RWPE1 (cell line): ENCODE measurements at places on chromosomes 16 and 17.

DNA sequence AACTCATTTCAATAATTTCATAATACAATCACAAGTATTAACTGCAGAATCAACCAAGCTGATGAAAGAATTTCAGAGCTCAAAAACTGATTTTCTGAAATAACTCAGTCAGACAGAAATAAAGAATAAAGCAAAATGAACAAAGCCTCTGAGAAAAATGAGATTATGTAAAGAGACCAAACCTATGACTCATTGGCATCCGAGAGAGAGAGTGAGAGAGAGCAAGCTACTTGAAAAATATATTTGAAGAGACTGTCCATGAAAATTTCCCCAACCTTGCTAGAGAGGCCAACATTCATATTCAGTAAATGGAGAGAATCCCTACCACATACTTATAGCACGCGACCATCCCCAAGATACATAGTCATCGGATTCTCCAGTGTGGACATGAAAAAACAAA, 1376.4 kb downstream of the CDH11 start:
- DNase-seq = no peak

DNA sequence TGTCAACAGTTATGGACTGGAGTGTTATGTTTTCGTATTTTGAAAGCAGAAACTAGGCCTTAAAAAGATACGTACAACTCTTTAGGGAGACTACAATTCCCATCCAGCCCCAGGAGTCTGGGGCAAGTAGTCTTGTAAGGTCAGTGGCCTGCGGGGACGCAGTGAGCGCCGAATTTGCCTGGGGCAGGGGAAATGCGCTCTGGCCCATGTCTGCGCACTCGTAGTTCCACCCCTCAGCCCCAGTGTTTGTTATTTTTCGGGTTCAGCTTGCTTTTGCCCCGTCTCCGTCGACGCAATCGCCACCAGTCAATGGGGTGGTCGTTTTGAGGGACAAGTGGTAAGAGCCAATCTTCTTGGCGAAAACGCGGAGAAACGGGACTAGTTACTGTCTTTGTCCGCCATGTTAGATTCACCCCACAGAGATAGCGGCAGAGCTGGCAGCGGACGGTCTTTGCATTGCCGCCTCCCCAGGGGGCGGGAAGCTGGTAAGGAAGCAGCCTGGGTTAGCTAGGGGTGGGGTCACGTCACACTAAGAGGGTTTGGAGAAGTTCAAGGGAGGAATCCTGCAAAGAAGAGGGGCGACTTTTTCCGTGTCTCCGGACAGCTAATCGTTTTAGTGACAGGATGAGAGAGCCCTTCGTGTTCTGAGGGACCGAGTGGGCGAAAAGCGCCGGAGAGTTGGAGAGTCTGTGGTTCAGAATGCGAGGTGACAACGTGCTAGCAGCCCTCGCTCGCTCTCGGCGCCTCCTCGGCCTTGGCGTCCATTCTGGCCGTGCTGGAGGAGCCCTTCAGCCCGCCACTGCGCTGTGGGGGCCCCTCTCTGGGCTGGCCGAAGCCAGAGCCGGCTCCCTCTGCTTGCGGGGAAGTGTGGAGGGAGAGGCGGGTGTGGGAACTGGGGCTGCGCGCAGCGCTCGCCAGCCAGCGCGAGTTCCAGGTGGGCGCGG, 1.1 kb upstream of the BRCA1 start:
- DNase-seq = no peak

- no peak for DNase-seq
These were observed 215.5 kb upstream of the RPL38 start for GRCh38 chr17:73987845-73988509.

GRCh38 chr16:21611198-21611555, 11.8 kb downstream of the METTL9 start:
- no peak for DNase-seq

DNA sequence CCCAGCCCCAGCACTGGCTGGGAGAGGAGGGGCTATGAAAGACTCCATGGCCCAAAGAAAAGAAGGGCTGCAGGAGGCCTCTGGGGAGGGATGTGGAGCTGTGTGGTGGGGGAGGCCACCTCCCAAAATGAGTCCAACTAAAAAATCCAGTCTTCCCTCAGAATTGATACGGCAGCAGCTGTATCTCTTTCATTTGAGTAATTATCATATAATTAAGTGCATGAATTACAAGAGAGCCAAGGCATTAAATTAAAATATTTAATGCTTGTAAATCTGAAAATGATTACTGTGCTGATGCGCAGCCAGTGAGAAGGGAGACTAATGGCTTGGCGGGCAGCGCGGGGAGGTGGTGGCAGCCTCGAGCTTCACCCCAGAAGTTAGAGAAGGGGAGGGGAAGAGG, 192.8 kb downstream of the C16orf78 start:
- DNase-seq = no peak

DNA sequence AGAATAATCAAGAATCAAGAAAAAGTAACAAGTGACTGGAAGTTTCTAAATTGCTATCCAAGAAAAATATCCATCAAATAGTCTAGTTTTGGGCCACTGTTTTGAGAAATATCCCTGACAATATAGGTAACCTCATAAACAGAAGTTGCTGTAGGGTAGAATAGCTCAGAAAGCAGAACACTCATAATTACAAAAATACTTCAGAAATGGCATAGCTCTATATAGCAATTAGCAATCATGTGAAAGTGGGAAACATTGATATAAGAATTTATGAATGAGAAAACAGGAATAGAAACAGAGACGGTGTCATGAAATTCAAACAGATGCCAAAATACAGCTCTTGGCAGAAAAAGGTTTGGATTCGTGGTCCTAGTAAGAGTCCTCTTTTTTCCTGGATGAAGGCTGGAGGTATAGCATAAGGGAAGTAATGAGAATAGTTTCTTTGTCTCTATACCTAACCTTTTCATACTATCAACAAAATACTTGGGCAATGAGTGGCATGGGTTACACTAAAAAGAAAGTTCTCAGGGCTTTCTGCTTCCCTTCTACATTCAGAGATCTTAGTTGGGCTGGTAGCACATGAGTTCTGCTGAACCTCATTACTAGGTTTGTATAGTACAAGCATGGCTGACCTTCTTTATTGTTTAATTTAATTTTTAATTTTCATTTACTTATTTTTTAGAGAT, 33.5 kb downstream of the SPAG9 start:
- DNase-seq = no peak

- no peak for DNase-seq
These were observed 114.5 kb upstream of the GSE1 start for GRCh38 chr16:85498607-85499006.

- no peak for DNase-seq
These were observed 1.2 kb downstream of the ASGR1 start for GRCh38 chr17:7177954-7178477.
